Lower leg skin (tissue), 4 donors: ENCODE measurements at places on chromosomes 16 and 17. TPM values are rescaled to one million over a fixed set of nuclear protein-coding genes. Genes with fewer than 3 reads are reported as not detected.

- no peak for DNase-seq
Measured at GRCh38 chr17:77188084-77189066, 47.6 kb downstream of the SEC14L1 start.

Gene TPSB2
- total RNA-seq: 25.2 TPM

Gene ARL5C
- not detected for total RNA-seq

Gene DPEP2
- total RNA-seq: 1.0 TPM
